ENCODE measurements at places on chromosomes 16 and 17.
A peak's percentile ranks its signal among the peaks of the same experiment; 100 is the strongest.

- no peak for DNase-seq
Measured at GRCh38 chr16:55756963-55757362, 75.9 kb downstream of the CES1 start.

DNA sequence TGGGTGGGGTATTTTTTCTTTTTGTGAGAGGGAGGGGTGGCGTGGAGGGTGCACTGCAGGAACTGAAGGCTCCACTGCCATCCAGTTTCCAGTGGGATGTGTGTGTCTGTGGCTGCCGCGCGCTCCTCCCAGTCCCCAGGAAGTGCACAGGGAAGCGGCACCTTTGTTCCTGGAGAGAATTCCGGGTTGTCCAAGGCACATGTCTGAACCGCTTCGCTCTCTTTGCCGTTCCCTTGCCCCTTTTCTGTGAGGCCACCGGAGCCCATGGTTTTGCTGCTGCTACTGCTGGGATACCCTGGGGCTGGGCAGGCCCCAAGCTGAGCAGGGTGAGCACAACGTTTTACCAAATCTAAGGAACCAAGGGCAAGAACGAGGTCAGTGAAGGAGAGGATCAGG lies 19.5 kb downstream of the ACSF3 start:
- DNase-seq: no peak

GRCh38 chr17:41018541-41018940 lies 8.5 kb downstream of the KRTAP1-5 start:
- DNase-seq: no peak

- no peak for DNase-seq
Measured at GRCh38 chr16:72938795-72939164, 109.1 kb downstream of the ZFHX3 start.

DNA sequence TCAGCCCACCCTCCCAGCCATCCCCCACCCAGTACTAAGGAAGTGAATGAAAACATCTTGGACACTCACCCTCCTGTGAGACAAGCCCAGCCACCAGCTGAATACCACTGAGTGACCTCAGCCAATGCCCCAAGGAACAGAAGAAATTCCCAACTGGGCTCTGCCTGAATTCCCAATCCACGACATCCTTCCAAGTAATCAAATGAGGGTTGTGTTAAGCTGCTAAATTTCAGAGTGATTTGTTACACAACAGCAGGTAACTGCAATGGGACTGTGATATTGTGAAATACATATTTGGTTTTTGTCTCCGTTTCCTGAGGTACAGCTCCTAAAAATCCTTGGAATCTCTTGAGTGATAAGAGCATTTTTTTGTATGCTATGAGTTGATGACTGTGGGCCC lies 578.7 kb upstream of the CDH11 start:
- no peak for DNase-seq

GRCh38 chr17:37521821-37522220 lies 32.1 kb downstream of the DUSP14 start:
- DNase-seq: no peak

GRCh38 chr17:62621223-62621622 lies 6.2 kb upstream of the MRC2 start:
- no peak for DNase-seq

DNA sequence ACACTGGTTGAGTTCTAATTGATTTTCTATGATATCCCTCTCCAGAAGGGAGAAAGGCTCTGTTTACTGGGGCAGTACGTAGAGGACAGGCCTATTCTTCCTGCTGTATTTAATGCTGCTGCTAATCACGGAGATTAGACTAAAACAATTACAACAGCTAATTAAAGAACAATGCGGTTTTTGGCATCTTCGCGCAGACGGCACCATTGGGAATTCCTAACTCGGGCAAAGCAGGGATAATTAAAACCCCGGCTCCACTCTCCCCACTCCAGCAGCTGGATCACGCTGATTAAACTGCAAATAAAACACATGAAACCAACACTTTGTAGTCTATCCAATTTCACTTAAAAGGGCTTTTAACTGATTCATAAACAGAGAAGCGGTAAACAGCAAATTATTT lies 147.6 kb downstream of the XYLT1 start:
- DNase-seq: no peak

GRCh38 chr17:47204722-47205418 lies 4.3 kb upstream of the MYL4 start:
- DNase-seq: peak; percentile 32

GRCh38 chr16:77064037-77064436 lies 127.0 kb upstream of the MON1B start:
- DNase-seq: no peak

GRCh38 chr16:4556112-4556511 lies at the start of gene C16orf96:
Gene C16orf96, plus strand, starts transcription at chr16:4556340. Its CDS starts 150 bp downstream, at chr16:4556490.
- DNase-seq: no peak

GRCh38 chr17:65794572-65794971 lies 233.1 kb upstream of the AXIN2 start:
- no peak for DNase-seq

DNA sequence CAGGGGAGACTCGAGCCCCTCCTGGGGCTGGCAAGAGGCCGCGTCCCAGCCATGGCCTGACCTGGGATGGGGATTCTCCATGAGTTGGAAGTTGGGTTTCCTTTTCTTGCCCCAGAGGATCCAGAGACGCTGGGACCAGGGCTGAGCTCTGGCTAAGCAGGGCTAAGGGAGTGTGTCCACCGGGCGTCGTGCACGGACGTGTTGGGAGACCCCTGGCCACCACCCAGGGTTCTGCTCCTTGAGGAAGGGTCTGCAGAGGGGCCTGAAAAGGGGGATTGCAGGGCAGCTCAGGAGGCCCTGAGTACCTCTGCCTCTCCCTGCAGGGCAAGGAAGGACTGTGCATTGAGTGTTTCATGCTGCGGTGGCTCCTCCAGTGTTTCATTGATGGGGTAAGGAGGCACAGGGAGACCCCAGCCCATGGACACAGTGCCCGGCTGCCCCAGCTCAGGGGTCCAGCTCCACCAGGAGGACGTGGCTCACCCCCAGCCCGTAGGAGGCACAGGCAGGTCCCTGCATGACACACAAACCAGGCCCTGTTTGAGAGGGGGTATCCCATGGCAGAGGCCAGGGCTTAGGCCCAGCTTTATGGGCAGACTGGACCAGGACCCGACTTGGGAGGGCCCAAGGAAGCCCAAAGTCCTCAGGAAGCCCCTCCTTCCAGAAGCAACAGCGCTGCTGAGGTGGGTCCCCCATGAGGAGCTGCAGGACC lies 47.5 kb downstream of the USP22 start:
- DNase-seq: no peak

DNA sequence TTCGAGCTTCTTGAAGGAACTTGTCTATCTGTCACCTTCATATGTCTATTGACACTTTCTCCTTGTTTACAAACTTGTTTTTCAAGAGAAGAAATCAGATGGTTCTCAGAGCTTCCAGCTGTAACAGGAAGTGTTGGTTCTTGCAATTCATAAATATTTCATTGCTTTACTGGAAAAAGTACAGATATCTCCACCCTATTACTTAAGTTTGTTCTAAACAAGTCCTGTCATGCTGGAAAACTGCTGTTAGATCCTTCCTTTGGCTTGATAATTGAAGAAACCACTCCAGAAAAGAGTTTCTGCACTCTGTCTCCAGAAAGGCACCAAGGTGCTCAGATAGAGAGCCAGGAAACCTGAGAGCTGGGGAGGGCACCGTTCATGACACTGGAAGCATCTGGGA lies 181.6 kb downstream of the DNAH9 start:
- DNase-seq: no peak

GRCh38 chr17:7843257-7843535 lies 9.2 kb downstream of the KDM6B start:
- no peak for DNase-seq

- DNase-seq: no peak
Measured at GRCh38 chr16:49148410-49148809, 133.2 kb downstream of the CBLN1 start.

DNA sequence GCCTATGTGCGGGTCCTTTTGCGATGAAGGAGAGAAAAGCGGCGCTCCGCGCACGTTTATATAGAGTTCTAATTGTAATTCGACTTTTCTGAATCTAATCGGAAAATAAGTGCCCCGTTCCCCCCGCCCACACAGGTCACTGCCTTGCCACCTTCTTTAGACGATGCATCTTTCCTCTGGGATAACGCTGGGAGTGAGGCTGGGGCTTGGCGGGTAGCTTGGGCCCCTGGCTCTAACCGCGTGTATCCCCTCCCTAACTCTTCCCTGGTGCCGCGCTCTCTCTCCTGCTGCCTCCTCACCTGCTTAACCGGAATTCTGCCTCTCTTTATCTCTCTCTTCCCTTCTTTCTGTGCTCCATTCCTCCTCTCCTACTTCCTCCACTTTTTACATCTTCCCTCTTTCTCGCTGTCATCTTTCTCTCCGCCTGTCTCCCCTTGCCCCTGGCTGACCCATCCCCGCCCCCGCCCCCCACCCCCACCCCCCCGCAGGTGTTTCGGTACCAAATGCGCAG lies 2.6 kb downstream of the LHX1 start:
- no peak for DNase-seq

GRCh38 chr16:63943566-63943965 lies 1178.3 kb downstream of the CDH11 start:
- DNase-seq: no peak

- no peak for DNase-seq
Measured at GRCh38 chr16:27748868-27749546, 199.1 kb downstream of the KATNIP start.

GRCh38 chr17:30796016-30796415 lies 28.5 kb downstream of the CRLF3 start:
- DNase-seq: no peak

GRCh38 chr16:46569231-46569735 lies 51.9 kb downstream of the SHCBP1 start:
- no peak for DNase-seq

DNA sequence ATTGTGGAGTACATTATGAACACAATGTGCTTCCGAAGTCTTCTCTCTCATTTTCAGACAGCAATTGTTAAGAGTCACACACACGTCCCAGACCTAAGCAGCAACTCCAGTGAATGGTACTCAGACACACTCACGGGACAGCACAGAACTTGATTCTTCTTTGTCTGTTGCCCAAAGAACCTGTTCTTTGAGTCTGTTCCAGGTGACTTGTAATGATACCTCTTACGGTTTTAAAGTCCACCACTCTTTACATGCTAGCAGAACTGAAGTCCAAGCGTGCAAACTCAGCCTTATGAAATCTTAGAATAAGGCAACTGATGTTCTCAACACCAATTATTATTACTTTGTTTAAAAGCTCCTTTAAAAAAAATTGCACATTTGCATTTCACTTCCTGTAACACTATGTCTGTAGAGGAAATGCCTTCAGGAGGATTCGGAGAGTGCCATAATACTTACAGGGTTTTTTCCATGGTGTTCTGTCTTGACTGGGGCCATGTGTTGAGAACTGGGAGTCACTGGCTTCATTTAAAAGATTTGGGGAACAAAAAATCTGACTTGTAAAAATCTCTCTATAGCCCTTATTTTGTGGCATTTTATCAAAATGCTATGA lies 48.1 kb downstream of the MARF1 start:
- DNase-seq: no peak

DNA sequence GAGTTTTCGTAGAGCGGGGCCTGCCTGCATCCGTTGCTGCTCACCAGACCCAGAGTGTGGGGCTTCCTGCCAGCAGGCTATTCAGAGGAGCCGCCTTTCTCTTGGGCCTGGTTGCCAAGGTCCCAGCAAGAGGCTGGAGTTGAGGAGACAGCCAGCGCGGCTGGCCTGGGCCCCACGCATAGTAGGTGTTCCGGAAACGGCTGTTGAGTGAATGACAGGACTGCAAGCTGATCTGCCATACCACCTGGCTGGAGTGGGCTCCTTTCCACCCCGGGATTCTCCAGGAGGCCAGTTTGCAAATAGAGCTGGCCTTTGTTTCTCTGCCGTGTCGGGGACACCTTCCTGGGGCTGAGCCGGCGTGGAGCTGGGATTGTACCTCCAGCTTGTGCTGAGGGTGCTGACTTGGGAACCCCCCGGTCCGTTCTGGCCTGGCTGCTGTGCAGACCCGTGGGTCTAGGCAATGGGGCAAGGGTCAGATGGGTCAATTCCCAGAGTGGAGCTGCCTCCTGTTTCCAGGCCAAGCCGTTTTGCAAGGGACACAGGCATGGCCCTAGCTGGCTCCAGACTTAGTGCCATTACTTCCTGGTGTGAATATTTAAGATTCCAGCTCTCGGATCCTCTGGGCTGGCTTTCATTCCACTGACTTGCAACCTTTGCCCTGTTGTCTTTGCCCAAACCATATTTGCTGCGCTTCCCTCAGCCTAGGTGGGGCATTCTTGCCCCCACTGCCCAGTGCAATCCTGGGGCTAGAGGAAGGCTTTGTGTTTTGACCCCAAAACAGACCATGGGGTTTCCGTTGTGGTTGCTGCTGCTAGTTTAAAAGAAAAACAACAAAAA lies 68.8 kb downstream of the CMIP start:
- no peak for DNase-seq

- no peak for DNase-seq
Measured at GRCh38 chr17:27266228-27266627, 27.7 kb upstream of the WSB1 start.
